Activated naive CD4-positive, alpha-beta T cell treated with anti-CD3 and anti-CD28 coated beads, Interleukin-2, amount 50 U/mL, for 16 hours (primary cell): ENCODE measurements at places on chromosomes 3 and 15.

GRCh38 chr3:146747928-146748327 lies 142.8 kb upstream of the PLSCR5 start:
- no peak for DNase-seq

- no peak for DNase-seq
Measured at GRCh38 chr3:177481329-177481728, 284.0 kb upstream of the TBL1XR1 start.

DNA sequence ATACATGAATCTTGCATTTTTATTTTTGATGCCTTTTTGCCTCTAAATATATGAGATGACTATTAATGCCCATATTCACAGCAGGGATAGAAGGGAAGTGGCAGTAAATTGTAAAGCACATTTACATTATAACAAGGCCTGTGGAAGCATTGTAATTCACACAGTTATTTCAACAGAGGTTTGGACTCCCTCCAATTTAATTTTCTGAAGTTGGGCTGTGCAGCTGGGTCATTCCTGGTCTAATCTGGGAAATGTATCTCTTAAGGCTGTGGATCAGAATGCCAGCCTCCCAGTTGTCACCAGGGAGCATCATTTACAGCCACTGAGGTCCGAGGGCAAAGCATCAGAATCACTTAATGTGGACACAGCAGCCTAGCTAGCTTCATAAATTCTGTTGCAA lies 434.5 kb downstream of the MFSD1 start:
- no peak for DNase-seq

DNA sequence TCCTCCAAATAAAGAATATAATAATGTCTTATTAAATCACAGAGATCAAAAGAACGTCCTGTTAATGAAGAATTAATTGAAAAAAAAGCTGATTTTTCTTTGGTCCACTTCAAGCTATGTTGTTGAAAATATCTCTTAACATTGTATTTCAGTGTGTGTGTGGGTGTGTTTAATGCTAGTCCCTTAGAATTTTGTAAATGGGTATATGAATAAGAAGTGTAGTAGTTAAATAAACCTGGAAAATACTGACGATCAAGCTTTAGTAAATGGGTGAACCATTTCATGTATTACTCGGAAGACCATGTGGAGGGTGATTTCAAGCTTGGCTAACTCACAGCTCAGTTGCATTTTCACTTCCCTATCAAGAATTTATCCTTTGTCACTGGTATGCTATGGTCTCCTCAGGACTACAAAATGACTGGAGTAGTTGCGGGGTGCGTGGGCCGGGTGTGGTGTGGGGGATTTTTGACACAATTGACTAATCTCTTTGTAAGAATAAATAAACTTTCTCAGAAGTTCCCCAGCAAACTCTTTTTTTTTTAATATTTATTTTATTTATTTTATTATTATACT lies 586.4 kb downstream of the GRM7 start:
- DNase-seq = no peak

DNA sequence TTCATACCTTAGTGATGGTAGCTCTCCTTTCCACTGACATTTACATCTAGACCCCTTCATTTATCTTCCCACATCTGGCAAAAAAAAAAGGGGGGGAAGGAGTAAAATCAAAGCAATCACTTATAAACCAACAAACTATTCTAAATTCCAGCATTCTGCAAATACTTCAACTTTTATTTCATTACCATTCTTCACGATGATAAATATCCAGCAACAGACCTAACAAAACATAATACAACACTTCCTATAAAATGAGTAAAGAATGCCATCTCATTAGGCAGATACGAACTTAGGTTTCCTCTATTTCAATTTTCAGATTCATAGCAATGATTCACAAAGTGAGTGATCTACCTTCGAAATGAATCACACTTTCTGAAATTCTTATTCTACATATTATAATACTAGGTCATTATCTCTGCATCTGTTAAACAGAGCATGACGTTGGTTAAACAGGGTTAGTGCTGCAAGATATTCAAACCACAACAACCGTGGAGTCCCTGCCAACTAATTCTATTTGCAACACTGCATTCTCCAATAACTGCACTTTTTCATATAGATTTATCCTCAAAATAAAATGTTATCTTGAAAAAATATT lies at the start of gene LRRFIP2:
LRRFIP2 (minus strand) TSS at position 51 of the 595 bp plus-strand sequence. CDS start 25,599 bp downstream, outside the sequence.
- DNase-seq = no peak

DNA sequence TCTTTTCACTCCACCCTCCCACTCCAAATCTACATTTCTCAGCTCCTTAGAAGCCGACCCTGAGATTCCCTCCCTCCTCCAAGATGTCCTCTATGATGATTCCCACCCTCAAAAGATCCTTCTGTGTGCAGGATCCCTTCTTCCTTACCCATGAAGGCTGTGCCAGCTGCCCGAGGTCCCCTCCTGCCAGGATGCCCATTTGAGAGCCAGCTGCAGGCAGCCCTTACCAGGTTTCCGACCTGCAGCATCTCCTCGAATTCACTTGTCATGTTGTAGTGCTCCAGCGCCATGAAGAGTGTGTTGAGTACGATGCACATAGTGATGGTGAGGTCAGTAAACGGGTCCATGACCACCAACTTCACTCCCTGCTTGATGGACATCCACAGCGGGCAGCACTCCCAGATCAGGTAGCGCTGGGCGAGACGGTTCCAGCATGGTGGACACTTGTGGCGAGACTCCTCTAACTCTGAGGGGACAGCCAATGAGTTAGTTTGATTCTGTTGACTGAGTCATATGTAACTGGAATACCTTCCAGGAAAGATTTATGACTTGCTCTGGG lies 51.9 kb downstream of the SCN5A start:
- DNase-seq = no peak

DNA sequence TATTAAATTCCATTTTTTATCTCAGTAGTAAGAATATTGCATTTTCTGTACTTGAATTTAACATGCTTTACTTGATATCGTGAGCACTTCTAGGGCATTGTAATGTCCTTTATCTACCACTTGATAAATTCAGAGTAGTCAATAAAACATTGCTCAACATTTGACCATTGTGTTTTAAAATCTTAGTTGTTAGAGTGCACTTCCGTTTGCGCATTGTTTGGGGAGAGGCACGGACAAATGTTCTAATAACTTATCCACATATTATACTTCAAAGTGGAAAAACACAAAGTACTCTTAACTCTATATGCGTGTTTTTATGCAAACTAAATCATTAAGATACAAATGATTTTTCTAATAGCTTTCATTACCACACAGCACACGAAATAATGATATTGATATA lies 419 bp downstream of the FAM227B start:
- no peak for DNase-seq

DNA sequence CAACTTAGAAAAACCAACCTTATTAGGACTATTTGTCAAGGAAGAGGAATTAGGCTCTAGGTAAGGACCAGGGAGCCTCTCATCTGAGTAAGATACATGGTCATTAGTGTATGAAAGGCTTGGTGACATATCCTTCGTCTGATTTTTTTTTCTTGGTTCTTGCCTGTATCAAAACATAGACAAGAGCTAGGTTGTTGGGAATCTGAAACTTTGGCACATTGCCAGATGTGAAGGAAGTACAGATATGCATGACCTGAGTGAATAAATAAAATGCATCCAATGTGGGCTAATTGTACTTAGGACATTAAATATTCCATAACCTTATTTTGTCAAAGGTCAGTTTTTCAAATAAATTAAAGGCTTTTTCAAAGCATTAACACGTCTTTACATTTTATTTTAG lies 151.8 kb downstream of the SYNPR start:
- DNase-seq = no peak
